Stimulated activated CD8-positive, alpha-beta memory T cell treated with anti-CD3 and anti-CD28 coated beads, Interleukin-7, amount 100 ng/mL, for 4 hours (primary cell): ENCODE measurements at places on chromosomes 1 and 21.

DNA sequence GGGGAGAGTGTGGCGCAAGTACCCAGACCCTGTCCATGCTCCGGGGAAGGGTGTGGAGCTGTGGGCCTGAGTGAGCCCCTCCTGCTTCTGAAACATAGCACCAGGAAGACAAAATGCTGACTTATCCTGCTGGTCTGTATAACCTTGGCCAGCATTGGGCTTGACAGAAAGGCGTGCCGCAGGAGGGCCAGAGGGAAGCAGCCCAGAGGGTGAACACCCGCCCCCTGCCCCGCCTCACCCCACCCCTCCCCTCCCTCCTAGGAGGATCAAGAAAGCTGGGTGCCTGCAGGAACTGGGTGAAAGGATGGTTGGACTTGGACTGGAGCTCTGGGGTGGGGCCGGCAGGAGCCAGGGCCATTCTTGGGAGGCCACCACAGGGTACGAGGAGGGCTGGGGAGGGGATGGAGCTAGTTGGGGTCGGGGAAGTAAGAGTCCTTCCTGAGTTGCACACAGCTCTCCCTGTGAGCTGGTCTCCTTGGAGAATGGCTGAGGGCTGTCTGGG lies 27.1 kb downstream of the PTPRF start:
- no peak for DNase-seq

DNA sequence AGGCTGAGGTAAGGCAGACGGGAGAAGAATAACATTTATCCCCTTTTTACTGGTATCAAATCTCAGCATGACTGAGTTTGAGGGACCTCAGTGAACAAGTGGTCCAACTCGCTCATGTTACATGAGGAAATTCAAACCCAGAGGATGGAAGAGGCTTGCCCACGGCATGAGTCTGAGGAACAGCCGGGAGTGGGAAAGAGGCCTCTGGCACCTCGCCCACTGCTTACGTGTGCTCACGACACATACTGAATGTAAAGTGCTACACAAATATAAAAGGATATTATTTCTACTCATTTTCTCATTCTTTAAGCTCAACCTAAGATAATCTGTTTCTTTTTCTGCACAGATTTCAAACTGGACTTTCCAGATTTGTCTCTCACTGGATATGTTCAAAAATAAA lies 14.7 kb downstream of the BEND5 start:
- no peak for DNase-seq

- DNase-seq = no peak
Observed at GRCh38 chr1:33117440-33118085, 36.6 kb downstream of the AZIN2 start.

DNA sequence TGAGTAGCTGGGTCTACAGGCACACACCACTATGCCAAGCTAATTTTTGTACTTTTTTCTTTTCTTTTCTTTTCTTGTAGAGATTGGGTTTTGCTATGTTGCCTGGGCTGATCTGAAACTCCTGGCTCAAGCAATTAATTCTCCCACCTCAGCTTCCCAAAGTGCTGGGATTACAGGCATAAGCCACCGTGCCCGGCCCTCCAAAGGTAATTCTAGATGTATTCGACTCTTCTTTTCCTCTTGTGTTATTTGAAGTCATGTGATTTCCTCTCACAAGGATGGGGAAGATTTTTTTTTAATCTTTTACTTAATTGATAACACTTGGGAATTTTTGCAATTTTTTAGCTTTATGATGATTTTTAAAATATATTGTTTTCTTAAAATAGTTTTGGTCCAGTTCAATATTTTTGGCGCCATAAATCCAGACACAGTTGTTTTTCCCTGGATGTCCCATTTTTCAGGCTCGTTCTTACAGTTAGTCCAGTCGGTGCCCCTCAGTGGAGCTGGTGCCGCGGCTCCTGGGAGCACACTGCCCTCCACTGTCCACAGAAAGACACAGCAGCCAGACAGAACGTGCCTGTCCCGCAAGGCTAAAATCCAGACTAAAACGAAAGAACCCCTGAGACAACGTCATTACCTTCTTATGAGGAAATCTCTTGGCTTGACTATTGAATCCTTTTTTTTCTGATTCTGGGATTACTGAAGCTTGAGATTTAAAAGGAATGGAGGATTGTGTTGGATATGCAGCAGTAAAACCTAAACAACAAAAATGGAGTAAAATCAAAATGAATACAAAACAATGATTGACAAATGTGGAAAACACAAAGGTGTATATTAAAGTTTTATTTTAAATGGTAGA lies 22.4 kb downstream of the STPG1 start:
- peak; percentile 55 for DNase-seq

- DNase-seq = no peak
Observed at GRCh38 chr1:193791746-193792145, 605.3 kb upstream of the B3GALT2 start.

- DNase-seq = no peak
Observed at GRCh38 chr1:18938008-18938706, 18.3 kb downstream of the IFFO2 start.

DNA sequence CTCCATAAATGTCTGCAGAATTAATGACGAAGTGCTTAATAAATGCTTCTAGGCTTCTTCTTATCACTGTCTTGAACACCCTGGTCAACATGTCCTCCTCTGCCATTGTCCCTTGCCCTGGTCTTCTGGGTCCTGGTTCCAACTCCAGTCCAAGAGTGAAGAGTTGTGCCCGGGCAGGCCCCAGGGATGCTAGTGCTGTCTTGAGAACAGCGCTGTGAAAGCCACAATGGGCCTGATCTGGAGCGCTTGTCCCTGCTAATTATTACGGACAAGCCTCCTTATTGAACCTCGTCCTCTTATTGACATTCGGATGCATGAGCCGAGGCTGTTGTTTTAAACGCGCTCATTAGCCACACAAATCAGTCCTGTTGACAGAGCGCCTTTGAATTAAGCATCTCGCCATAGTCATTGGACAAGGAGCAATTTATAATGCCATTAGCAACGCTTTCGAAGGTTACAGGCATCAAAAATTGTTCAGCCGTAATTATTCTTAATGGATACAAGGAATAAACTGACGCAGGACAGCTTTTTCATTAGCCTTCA lies 211.6 kb upstream of the POU3F1 start:
- no peak for DNase-seq

DNA sequence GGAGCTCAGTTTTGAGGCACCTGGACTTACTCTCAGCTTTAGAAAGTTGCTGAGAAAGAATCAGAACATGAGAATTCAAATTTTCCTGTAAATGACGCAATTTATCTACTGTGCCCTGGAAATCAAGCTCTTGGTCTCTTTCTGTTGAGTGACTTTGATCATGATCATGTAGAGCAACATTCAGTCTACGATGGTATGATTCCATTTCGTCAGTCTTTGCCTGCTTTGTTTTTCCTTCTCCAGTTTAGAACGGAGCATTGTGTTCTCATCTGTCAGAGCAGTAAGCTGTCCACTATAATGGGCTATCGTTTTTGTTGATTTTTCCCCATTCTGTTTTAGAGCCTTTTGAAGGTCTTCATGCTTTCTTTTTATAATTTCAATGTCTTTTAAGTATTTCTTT lies 20.7 kb downstream of the SFT2D2 start:
- DNase-seq = no peak

- DNase-seq = no peak
Observed at GRCh38 chr21:46000182-46000730, 18.7 kb downstream of the COL6A1 start.

DNA sequence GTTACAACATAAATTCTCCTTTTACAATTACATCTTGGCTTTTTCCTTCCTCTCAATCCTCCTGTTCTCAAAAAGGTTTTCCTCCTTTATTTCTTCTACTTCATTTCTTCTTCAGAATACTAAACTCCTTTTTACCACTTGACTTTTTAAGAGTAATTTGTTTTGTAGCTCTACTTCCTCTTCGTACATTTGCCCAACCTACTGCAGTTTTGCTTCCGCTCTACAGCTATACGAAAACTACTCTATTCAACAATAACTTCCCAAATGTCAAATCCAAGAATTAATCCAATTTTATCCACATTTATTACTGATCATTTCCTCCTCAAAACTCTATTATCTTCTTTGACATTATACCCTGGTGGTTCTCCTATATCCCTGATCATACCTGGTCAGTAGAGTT lies 3.4 kb downstream of the GDAP2 start:
- DNase-seq = no peak

- no peak for DNase-seq
Observed at GRCh38 chr21:32741336-32741735, 13.5 kb upstream of the SYNJ1 start.

- peak; percentile 87 for DNase-seq
Observed at GRCh38 chr1:2300851-2301606, 72.9 kb downstream of the SKI start.

GRCh38 chr1:157145076-157145475 lies 6.9 kb upstream of the ETV3 start:
- DNase-seq = no peak

DNA sequence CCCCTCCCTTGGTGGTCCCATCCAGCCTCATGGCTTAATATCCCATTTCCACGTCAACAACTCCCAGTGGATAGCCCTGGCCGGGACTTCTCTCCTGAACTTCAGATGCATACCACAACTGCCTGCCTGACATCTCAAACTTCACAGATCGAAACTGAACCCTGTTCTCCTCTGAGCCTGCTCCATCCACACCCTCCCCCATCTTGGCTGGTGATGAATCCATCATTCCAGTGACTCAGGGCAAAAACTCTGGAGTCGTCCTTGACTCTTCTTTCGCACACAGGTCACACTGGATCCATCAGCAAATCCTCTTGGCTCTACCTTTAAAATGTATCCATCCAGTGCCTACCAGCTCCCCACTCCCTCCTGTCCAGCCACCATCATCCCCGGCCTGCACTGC lies 3.9 kb downstream of the TAS1R2 start:
- no peak for DNase-seq

DNA sequence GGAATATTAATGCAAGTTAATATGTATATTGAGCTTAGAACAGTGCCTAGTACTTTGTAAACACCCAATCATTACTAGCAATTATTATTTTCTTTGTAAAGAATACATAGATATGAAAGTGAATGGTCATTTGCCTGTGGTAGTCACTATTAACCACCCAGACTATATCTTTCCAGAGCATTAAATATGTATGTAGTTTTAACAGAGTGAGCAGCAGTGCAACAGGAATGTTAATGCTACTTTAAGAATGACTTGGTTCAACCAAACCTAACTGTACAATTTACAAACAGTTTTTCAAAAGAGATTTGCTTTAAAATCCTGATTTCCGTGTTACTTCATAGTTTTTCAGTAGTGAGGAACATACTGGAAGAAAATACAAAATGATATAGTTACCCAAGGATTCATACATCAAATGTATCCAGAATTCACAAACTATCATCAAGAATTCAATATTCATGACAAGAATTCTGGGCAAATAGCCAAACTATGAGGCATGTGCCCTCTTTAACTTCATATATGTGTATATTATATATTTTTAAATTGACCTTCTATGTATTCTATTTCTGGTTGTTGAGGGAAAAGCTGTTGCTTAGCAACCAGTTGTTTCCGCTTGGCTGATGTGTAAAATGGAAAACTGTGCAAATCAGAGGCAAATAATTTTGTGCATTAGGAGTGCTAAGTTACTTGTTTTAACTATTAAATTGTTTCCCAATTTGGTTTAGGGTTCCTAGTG lies 34.9 kb upstream of the IVNS1ABP start:
- no peak for DNase-seq

- DNase-seq = no peak
Observed at GRCh38 chr1:1237874-1238701, 6.1 kb downstream of the B3GALT6 start.
